Fibroblast of villous mesenchyme (primary cell): ENCODE measurements at places on chromosomes 2 and 18. TPM values are rescaled to one million over a fixed set of nuclear protein-coding genes. Genes with fewer than 3 reads are reported as not detected.
A peak's percentile ranks its signal among the peaks of the same experiment; 100 is the strongest.

GRCh38 chr2:78890935-78891334 is 134.6 kb upstream of the REG3G start:
- DNase-seq, result no peak

DNA sequence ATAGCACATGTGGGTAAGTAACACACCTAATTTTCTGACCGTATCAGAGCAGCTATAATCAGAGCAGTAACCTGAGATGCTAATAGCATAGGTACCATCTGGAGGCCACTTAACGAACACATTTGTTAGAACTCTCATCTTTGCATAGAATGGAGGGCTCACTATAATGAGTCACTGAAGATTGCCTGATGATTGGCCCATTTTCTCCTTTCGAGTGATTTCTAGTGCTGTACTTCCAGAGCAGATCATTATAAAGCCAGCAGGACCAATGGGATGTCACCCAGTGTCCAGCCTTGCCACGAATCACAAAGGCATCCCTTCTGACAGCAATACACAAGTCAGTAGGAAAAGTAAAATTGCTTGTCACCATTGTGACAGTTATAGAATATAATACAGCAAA is 81.7 kb upstream of the REV1 start:
- no peak for DNase-seq

- peak; percentile 98 for DNase-seq
Observed at GRCh38 chr2:127508631-127509034, 17.7 kb downstream of the IWS1 start.

- DNase-seq, result no peak
Observed at GRCh38 chr2:36704475-36705150, 8.1 kb downstream of the VIT start.

PSMA8 gene
- total RNA-seq, result not detected in 2 replicates

TSPYL6 gene
- not detected in 2 replicates for total RNA-seq

CLEC4F gene
- total RNA-seq, result not detected in 2 replicates

LCT gene
- under 0.01 TPM in 1 of 2 replicates, not detected in the other for total RNA-seq

NEU2 gene
- total RNA-seq, result not detected in 2 replicates

KIAA2012 gene
- under 0.01 TPM in 2 replicates for total RNA-seq

CD8B2 gene
- total RNA-seq, result not detected in 2 replicates
